Activated naive CD4-positive, alpha-beta T cell (primary cell): ENCODE measurements at places on chromosomes 2 and 18.

GRCh38 chr18:57947117-57947516 lies 96.9 kb upstream of the NEDD4L start:
- DNase-seq: no peak

DNA sequence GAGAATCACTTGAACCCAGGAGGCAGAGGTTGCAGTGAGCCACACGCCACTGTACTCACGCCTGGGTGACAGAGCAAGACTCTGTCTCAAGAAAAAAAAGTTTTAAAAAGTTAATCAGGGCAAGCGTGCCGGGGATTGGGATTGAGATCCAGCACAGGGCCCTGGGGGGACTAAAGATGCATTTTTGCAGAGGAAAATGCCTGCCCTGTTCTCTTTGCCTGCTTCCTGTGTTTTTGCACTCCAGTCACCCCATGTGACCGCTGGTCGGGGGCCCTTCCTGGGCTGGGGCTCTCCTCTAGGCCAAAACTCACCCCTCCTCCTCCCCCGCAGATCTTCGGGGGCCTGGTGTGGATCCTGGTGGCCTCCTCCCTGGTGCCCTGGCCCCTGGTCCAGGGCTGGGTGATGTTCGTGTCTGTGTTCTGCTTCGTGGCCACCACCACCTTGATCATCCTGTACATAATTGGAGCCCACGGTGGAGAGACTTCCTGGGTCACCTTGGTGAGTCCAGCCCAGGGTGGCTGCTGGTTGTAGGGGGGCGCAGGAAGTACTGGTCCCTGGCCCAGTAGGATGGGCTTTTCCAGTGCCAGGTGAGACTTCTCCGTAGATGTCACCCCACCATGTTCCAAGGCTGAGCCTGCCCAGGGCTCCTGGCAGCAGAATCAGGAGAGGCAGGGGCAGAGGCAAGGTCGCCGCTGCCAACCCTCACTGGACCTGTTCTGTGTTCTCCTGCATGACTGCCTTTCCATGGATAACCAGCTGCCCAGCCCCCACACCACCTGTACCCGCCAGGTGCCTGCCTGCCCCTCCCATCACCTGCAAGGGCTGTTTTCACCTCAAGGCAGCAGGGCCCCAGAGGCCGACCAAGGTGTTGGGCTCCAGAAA lies 22.4 kb downstream of the MAL start:
- no peak for DNase-seq

DNA sequence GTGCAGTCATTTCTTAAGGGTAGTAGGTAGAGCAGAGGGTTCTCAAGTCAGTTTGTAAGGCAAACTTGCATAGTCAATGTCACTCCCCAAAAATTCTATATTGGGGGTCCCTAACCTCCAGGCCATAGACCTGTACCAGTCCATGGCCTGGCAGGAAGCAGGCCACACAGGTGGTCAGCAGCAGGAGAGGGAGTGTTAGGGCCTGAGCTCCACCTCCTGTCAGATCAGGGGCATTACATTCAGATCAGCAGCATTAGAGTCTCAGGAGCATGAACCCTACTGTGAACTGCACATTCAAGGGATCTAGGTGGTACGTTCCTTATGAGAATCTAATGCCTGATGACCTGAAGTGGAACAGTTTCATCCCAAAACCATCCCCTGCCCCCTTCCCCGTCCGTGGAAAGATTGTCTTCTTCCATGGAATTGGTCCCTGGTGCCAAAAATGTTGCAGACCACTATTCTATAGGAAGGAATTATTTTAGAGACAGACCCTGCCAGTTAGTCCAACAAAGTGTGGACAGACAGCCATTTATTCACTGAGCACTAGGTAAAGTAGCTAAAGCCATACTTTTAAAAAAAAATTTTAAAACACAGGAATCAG lies 6.7 kb downstream of the COA5 start:
- DNase-seq: no peak

DNA sequence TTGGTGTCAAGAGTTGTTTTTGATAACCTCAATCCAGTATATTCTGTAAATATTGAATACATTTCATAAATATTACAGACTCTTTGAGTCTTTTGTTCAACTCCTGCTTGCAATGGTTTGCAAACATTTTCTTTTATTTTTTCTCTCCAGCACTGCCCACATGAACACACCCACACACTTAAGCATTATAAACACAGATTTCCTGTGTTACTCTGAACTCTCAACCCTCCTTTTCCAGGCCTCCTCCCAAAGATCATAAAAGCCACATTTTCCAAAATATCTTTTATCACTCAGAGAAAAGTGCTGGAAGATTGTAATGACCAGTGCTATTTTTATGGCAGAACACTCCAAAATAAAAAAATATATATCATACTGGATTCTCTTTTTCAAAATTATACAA lies 20.5 kb downstream of the ARHGAP25 start:
- no peak for DNase-seq

DNA sequence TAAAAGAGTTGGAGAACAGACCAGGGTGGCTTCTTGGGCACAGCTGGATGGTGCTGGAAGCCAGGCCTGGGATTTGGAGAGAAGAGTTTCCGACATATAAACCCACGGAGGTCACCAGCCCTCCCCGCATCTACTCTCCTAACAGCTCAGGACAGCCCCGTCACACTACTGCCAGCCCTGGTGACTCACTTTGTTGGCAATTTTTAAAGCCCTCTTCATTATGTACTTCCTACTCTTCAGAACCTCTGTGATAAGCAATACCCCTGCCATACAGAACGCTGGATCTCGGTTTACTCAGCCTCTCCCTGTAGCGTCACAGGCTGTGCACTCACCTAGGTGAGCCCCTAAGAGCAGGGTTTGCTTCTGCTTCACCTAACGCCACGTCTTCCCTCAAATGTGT lies 48.1 kb downstream of the ID2 start:
- DNase-seq: no peak

- DNase-seq: no peak
Measured at GRCh38 chr18:78740876-78741275, 238.7 kb upstream of the SALL3 start.

- no peak for DNase-seq
Measured at GRCh38 chr2:120935339-120936313, 200.0 kb downstream of the GLI2 start.

DNA sequence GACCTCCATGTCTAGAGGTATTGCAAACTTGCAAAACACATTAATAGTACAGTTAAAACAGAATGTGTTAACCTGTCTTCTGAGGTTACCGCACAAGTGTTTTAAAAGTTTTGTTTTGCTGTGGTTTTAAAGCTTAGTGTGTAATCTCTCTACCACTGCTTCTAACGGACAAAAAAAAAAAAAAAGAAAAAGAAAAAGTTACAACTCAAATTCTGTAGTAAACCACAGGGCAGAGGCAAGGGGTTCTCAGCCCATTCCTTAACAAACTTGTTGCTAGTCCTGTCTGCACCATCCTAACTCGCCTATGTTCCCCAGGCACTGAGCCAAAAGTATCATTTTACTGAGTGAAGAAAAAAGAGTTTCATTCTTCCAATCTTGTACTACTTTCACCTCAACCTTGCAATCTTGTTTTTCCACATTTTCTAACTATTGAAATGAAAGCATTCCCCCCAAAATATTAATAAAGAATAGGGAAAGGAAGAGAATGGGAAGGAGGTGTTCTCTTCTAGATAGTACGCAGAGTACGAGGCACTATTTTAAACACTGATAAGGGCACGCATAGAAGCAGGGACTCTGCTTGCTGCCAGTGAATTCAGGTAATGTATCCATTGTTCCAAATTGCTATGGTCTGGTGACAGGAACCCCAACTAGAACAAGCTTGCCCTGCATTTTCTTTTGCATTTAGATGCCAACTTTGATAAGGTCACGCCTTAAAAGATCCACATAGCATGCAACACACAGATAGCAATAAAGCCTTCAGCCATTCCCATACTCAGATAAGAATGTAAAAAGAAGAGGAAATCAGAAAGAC lies 47.1 kb downstream of the IKZF2 start:
- no peak for DNase-seq

DNA sequence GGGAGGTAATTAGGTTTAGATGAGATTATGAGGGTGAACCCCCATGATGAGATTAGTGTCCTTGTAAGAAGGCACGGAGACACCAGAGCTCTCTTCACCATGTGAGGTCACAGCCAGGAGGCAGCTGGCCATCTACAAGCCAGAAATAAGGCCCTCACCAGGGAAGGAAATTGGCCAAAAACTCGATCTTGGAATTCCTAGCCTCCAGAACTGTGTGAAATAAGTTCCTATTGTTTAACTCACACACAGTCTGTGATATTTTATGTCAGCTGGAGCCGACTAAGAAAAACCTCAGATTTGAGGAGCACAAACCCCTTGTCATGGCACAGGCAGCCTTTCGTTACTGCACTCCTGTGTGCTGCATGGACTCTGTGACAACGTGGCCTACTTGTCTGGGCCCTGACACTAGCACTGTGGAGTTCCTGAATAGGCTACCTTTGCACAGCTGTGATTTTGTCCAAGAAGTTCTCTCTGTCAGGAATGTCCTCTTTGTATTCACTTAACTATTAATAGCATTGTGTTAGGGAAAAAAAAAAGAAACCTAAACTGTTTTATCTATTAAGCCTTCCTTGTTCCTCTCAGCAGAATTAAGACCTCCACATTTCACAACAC lies 319.8 kb downstream of the TDRD15 start:
- DNase-seq: no peak

GRCh38 chr18:11392980-11393885 lies 216.2 kb upstream of the SLC35G4 start:
- DNase-seq: no peak

GRCh38 chr2:144006139-144006538 lies 513.8 kb downstream of the ZEB2 start:
- DNase-seq: no peak

DNA sequence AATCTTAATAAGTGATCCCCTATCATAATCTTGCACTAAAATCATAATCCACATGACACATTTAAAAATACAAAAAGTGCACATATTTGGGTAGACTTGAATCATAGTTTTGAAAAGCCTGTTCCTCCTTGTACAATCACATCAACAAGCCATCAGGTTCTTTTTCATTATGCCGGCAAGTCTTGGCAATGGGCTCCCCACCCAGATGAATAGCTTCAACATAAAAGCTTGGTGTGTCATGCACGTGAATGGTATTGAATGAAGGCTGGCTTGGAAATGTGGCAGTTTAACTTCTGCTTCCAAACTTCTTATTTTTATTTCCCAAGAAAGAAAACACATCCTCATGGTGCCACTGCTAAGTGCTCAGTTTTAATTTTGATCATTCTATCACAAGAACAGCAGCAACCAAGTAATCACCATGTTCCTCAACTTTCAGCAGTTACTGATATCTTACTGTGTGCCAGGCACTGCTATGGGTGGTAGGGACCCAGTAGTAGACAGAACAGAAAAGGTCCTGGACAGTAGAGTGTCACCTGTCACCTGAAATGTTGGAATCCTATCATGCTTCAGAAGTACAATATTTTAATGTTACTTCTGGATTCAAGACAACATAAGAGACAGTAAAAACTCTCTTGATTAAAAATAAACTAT lies 89.9 kb downstream of the AP1S3 start:
- DNase-seq: no peak

GRCh38 chr2:23568626-23569190 lies 183.7 kb downstream of the KLHL29 start:
- no peak for DNase-seq

DNA sequence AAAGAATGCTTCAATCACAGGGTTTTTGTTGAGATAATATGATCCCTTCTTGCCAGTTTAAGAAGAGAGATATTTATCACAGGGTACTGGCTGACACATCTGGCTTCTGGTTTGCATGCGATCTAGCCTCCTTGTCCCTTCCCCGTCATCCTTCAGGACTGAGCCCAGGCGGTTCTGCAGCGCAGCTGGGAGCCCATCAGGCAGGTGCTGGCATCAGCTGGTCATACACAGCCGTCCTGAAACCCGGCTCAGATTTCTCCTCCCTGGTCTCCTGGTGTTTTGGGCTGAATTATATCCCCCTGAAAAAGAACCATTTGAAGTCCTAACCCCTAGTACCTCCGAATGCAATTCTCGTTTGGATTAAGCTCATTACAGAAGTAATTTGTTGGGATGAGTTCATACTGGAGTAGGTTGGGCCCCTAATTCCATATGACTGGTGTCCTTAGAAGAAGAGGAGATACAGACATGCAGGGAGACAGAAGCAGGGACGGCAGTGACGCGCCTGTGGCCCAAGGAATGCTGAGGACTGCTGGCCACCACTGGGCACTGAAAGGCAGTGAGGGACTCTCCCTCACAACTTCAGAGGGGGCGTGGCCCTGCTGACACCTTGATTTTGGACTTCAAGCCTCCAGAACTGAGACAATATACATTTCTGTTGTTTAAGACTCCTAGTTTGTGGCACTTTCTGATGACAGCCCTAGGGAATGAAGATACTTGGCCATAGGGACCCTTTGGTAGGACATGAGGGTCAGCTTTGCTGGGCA lies 83.9 kb upstream of the ODC1 start:
- DNase-seq: no peak

- DNase-seq: no peak
Measured at GRCh38 chr18:62939926-62940325, 224.6 kb downstream of the PHLPP1 start.

GRCh38 chr18:21745231-21745630 lies 4.6 kb downstream of the MIB1 start:
- DNase-seq: no peak

GRCh38 chr2:62705859-62706720 lies 577 bp downstream of the EHBP1 start:
- DNase-seq: no peak

- DNase-seq: no peak
Measured at GRCh38 chr2:98577313-98577712, 31.0 kb downstream of the COA5 start.

DNA sequence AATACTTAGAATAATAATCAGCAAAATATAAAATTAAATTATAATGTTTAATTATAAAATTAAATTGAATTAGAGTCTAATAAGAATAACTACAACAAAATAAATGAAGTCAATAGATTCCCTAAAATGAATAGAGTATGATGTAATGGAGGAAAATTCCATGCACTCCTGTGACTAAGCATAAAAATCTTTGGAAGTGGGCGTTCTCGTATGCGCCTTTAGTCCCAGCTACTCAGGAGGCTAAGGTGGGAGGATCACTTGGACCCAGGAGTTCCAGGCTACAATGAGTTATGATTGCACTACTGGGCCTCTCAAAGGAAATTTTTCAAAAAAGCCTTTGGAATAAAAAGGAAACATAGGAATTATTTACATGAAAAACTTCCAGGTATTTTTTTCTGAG lies 955.4 kb upstream of the POU3F3 start:
- no peak for DNase-seq

GRCh38 chr2:127410871-127411652 lies 7.2 kb upstream of the PROC start:
- no peak for DNase-seq

DNA sequence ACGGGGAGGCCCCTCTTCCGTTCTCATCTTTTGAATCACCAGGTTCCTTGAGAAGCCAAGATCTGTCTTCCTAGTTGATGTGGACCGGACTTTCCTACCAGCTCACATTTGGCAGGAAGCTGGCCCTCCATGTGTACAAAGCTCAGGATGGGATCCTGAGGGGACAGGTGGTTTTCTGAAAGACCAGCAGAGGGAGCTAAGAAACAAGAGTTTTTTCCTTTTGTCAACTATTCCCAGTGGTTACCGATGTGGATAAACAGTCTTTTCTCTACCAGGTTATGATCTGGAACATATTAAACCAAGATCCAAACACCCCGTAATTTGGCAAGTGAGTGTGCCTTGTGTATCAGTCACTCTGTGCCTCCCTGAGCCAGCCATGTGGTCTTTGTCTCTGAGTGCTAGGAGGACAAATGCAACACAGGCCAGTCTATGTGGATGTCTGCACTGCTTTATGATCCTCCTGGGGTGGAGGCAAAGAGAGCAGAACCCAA lies 25.1 kb upstream of the ARHGAP25 start:
- DNase-seq: no peak
